ENCODE measurements at places on chromosomes 12 and 14.

- DNase-seq: peak; percentile 55
Observed at GRCh38 chr14:42224053-42224888, 617.6 kb downstream of the LRFN5 start.

GRCh38 chr12:66070378-66071120 is 60.0 kb downstream of the LLPH start:
- DNase-seq: no peak

- no peak for DNase-seq
Observed at GRCh38 chr12:104340925-104341611, 37.5 kb downstream of the EID3 start.

DNA sequence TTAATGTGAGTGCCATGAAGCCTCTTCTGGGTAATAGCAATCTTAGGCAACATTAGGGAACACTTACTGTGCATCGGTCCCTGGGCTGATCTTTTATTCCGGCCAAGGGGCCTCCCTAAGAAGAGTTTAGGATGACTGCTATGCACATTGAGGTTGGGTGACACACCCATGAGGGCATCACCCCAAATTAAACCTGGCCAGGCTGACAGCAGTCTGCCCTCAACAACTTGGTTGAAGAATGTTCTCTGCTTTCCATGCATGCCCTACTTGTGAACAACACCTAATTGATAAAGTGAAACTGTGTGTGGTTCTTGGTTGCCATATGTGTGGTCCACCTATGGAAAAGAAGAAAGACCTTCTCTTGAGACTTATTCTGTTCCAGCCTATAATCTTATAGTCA is 1098.0 kb downstream of the BCL11B start:
- no peak for DNase-seq

- no peak for DNase-seq
Observed at GRCh38 chr14:55892906-55893305, 225.3 kb upstream of the PELI2 start.

DNA sequence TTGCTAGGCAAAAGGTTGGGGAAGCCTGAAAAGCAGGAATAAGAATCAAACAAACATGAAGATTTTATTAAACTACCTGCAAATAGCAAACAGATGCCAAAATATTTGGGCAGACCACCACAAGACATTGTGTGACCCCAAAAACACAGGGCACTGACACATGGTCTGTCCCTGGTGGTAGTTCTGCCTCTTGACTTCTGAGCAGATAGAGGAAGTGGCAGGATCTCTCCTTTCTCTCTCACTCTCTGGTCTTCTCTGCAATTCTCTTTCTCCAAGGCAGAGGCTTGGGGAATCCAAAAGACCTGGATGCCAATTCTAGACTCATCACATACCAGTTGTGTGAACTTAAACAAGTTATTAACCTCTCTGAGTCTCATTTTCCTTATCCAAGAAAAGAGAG is 4.3 kb upstream of the PTGDR start:
- no peak for DNase-seq

DNA sequence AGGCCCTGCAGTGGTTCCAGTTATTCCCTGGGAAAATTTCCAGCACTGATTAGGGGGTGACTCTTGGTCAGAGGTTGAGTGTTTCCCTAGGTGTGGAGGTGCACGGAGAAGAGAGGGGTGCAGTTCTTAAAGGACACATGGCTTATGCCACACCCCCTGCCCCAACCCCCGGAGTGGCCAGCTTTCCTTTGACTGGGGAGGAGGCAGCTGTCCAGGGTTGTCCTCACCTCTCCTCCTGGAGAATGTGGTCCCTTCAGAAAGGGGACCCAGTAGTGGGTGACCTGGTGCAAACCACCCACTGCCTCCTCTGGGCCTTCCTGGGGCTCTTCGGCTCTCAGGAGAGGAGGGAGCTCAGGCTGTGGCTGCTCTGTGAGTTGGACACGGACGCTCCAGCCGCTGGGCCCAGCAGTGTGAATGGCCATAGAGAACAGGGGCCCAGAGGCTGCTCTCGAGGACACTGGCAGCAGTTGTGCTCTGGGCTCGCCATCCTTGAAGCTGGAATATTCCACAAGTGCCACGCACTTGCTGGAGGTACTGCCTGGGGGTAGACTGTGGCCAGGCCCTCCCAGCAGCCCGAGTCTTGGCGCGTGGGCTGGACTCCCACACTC is 13.6 kb downstream of the PACS2 start:
- DNase-seq: no peak

DNA sequence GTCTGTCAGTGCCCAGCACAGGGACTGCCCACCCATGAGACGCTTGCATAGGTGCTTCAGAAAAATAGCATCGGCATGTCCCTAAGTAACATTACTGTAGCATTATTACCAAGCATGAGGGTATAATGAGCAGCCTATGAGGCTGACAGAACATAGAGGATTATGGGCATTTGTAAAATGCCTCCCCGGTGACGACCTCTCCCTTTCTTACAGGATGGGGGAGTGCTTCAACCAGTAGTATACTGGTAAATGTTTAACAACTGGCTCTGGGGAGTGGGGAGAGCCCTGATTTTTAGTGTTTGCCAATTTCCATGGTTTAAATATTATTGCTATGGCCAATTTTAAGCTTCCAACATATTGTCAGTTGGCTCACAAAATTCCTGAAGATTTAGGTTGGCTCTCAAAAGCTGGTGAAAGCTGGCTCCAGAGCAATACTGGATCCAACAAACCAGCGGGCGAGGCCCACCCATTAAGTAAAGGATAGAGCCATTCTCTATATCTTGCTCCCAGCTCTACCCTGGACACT is 104.5 kb downstream of the ETNK1 start:
- DNase-seq: no peak

DNA sequence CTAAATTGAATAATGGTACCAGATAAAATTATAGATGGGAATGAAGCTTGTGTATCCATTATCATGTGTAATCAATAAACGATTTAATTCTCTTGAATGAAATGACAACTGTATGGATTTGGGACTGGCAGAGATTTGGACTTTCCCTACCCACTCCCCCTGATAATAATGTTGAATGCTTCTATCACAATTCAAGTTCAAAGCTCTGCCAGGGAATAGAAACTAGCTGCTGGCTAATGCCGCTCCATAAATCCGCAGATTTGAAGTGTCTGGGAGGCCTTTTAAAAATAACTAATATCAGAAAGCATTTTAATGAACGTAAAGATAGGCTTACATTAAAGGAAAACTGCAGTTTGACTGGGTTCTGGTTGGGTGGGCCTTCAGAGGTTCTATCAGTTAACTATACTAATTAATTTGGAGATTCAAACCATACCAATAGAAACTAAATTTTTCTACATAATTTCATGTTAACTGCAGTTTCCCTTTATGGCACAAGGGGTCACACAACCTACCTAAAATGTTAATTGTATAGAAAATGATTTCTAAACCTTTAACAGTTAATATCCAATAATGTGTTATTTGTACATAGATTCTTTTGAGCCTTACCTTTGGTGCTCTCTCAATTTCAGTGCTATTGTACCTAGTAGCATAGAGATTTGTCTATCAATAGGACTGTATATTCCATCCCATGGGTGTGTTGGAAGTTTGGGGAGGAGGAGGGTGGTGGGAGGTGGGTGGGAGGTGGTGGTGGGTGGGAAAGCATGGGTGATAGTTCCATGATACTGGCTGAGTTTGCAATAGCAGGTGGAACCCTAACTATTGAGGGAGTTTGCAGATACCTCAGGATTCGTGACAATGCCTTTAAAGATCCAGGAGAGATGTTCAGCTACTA is 4.9 kb downstream of the HNRNPA1 start:
- DNase-seq: no peak

DNA sequence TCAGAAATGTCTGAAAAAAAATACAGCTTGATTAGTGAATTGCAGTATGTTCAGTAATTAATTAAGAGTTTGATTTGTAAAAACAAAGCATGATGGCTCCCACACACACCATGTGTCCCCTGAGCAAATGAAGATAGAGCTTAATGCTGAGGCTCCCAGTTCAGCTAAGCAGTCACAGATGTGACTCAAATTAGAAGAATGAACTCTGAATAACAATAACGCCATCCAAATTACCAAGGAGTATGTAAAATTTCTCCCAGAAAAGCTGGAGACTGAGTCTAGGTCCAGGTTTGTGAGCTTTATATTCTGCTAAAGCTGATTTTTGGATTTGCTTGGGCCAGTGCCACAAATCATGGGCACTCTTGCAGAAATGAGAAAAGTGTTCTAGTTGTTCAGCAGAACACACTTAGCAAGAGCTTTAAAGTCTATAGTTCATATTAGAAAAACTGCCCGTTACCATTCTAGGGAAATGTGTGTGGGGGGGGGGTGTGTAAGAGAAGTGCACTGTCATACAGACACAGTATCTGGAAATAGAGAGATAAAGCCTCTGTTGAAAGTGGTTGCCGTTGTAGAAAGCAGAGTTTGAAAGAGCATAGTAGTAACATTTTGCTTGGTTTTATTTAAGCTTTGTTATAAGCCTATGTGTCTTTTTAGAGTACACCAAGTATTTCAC is 253.1 kb downstream of the BCAT1 start:
- DNase-seq: no peak

DNA sequence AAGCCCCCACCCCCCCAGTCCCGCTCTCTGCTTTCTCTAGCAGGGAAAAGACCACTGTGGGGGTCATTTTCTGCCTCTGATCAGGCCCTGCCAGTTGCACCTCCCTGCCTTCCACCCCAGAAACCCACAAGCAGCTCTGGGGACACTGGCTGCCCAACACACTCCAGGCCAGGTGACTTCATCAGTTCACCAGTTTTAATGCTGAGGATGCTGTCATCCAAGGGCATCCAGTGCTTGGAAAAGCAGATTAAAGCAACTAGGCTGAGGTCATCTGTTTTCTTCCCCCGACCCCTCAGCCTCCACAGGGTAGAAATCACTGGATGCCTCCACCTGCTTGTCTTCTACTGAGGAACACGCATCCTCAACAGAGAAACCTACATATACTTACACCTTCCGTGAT is 282.4 kb downstream of the DPF3 start:
- peak; percentile 25 for DNase-seq

GRCh38 chr14:61555056-61555838 is 140.1 kb upstream of the HIF1A start:
- DNase-seq: no peak

- DNase-seq: no peak
Observed at GRCh38 chr14:86404425-86404824, 874.5 kb downstream of the FLRT2 start.

- DNase-seq: no peak
Observed at GRCh38 chr12:100443434-100443833, 30.2 kb upstream of the NR1H4 start.

GRCh38 chr14:96790186-96790585 is 7.0 kb upstream of the VRK1 start:
- no peak for DNase-seq

DNA sequence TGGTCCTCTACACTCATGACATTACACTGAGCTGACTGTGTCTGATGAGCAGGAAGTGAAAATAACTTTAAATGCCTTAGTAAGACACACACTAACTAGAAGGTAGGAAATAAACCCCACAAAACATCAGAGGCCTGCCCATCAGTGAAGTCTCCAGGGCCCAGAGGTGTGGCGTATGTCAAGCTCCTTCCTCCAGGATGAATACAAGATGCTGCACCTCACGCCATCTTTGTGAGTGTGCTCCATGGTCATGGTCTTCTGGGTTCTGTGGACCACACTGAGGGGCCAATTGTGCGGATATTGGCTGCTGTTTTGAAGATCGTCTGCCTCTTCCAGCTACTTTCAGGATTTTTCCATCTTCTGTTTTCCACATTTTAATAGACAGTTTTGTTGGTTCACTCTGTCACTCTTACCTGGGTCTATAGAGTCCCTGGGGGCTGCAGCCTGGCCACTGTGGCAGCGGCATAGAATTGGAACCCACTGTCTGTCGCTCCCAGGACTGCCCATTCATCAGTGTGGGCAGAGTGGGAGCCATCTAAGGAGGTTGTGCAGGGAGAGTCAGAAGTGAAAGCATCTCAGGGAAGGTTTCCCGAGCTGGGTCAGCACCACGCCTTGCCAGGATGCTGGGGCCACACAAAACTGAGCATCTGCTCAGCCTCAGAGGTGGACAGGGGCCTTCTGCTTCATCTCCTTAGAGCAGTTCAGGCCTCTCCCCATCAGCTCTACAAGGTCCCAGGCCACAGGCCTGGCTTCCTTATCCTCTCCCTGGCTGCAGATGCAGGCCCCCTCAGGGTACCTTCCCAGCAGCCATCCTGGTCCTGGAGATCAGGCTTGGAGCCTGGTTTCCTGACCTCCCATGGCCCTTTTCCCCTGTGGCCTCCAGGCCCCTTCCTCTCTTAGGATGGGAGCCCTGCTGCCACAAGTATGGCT is 57.5 kb upstream of the C14orf180 start:
- DNase-seq: peak; percentile 10

GRCh38 chr12:47767216-47767724 is 5.8 kb upstream of the SLC48A1 start:
- peak; percentile 77 for DNase-seq

DNA sequence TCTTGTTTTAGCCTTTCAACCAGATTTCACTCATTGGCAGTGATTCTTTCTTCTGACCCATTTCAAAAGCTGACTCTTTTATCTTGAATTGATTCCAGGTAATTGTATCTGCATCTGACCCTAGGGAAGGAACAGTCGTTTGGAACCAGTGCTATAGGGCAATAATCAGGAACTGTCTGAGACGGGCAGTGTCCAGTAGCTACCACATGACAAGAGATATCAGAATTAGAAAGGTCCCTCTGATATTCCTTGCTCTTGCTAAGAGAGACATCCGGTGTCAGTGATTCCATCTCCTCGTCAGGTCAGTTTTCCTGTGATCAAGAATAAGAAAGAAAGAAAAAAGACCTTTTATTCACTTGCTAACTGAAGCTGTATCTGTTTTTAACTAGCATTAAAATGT is 47.8 kb upstream of the PDE3A start:
- DNase-seq: no peak

DNA sequence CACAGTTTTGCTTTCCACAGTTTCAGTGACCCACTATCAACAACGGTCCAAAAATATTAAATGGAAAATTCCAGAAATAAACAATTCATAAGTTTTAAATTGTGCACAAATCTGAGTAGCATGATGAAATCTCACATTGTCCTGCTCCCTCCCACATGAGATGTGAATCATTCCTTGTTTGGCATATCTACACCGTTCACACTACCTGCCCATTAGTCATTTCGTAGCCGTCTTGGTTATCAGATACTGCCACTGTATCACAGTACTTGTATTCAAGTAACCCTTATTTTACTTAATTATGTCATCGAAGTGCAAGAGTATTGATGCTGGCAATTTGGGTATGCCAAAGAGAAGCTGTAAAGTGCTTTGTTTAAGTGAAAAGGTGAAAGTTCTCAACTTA is 145.3 kb downstream of the SLC5A8 start:
- DNase-seq: no peak

DNA sequence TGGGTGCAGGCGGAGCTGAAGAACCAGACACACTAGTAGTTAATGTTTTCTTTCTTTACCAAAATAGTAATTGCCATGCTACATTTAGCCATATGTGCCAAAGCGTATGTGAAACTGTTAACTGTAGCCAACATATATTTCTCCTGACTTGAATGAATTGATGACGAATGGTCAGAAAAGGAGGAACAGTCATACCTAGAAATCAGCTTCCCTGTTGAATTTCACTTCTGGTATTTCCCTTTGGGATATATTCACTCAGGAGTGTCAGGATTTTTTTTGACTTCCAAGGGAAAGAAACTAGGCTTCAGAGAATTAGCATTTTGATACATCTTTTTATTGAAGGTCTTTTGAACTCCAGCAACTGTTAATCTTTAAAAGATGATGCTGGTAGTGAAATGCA is 87.0 kb downstream of the ERC1 start:
- DNase-seq: no peak
